Mesendoderm (in vitro differentiated cells): ENCODE measurements at places on chromosomes 13 and 19.

GRCh38 chr13:85601526-85601925 lies 197.7 kb downstream of the SLITRK6 start:
- H3K27ac ChIP-seq = no peak overlapping the region
- H3K4me1 ChIP-seq = no peaks in the 10 kb centered on the region
- H3K27me3 ChIP-seq = no peaks in the 10 kb centered on the region
- no peak overlapping the region for H3K4me3 ChIP-seq

DNA sequence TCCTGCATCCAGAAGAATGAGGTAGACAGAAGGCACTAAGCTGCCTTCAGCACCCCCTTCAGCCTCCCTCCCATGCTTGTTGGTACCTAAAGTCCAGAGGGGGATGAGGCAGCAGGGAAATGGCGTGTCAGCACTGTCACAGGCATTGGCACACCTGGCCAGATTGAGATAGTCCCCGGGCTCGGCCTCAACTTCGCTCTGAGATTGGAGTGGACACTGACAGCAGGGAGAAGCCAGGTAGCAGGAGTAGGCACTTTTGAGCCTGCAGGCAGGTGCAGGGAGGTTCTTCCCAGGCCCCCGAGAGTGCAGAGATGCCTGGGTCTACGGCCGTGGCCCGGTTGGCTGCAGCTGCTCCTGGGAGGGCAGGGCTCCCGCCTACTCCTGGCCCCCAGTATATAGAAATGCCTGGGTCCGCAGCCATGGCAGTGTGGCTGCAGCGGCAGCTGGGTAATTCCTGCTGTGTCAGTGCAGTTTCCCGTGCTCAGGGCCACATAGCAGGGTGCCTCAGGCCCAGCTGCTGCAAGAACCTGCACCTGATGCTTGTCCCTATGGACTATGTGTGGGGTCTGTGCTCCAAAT lies 160.3 kb downstream of the SLITRK6 start:
- no peaks in the 10 kb centered on the region for H3K36me3 ChIP-seq
- no peaks in the 10 kb centered on the region for H3K4me1 ChIP-seq
- no peaks in the 10 kb centered on the region for H3K27me3 ChIP-seq
- no peak overlapping the region for H3K27ac ChIP-seq
- no peak for DNase-seq
- H3K4me3 ChIP-seq = no peak overlapping the region

- H3K27me3 ChIP-seq = no peaks in the 10 kb centered on the region
- H3K4me3 ChIP-seq = no peak overlapping the region
- DNase-seq = no peak
Measured at GRCh38 chr13:98970330-98970729, 7.5 kb downstream of the DOCK9 start.

DNA sequence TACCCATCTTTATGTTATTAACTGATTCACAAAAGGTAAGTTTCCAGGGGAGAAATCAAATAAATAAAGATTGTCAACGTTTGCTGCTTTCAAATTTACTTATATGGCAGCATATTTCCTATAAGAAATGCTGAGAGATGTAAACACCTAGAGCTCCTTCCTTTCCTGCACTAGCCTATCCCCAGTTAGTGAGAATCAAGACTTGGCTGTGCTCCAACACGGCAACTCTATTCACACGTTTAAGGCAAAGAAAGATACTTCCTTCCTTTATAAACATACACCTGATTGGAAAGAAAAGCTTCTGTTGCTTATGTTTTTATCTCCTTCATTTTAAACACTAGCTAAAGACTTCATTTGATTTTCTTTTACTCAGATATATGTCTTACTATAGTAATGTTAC lies 107.0 kb downstream of the PCDH9 start:
- H3K4me3 ChIP-seq = no peak overlapping the region
- no peaks in the 10 kb centered on the region for H3K27me3 ChIP-seq
- no peak for DNase-seq
- no peaks in the 10 kb centered on the region for H3K4me1 ChIP-seq

DNA sequence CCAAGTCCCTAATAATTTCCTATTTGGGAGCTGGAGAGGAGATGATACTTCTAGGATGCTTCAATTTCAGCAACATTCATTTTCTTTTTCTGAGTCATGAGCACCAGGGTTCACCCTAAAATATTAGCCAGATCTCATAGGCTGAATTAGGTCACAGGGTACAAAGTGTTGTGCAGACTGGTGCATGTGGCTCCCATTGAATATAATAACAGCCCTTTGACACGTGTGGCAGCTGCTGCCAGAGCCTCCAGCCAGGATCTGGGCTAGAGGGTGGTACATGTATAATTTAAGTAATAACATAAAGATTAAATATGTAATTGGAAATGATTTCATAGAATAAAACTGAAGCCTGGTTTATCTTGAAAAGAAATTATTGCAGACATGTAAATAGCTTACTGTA lies 244.9 kb downstream of the ATP8A2 start:
- H3K4me1 ChIP-seq = no peaks in the 10 kb centered on the region
- no peak overlapping the region for H3K4me3 ChIP-seq
- H3K36me3 ChIP-seq = no peaks in the 10 kb centered on the region
- DNase-seq = no peak
- H3K27me3 ChIP-seq = no peaks in the 10 kb centered on the region

- no peaks in the 10 kb centered on the region for H3K4me1 ChIP-seq
- H3K27me3 ChIP-seq = no peaks in the 10 kb centered on the region
- H3K4me3 ChIP-seq = no peak overlapping the region
- no peaks in the 10 kb centered on the region for H3K36me3 ChIP-seq
Measured at GRCh38 chr13:74251778-74252519, 117.7 kb upstream of the KLF12 start.

- H3K4me3 ChIP-seq = no peak overlapping the region
- no peaks in the 10 kb centered on the region for H3K4me1 ChIP-seq
- DNase-seq = no peak
- H3K36me3 ChIP-seq = no peaks in the 10 kb centered on the region
- no peak overlapping the region for H3K27ac ChIP-seq
Measured at GRCh38 chr13:100944791-100945345, 270.3 kb upstream of the TMTC4 start.

DNA sequence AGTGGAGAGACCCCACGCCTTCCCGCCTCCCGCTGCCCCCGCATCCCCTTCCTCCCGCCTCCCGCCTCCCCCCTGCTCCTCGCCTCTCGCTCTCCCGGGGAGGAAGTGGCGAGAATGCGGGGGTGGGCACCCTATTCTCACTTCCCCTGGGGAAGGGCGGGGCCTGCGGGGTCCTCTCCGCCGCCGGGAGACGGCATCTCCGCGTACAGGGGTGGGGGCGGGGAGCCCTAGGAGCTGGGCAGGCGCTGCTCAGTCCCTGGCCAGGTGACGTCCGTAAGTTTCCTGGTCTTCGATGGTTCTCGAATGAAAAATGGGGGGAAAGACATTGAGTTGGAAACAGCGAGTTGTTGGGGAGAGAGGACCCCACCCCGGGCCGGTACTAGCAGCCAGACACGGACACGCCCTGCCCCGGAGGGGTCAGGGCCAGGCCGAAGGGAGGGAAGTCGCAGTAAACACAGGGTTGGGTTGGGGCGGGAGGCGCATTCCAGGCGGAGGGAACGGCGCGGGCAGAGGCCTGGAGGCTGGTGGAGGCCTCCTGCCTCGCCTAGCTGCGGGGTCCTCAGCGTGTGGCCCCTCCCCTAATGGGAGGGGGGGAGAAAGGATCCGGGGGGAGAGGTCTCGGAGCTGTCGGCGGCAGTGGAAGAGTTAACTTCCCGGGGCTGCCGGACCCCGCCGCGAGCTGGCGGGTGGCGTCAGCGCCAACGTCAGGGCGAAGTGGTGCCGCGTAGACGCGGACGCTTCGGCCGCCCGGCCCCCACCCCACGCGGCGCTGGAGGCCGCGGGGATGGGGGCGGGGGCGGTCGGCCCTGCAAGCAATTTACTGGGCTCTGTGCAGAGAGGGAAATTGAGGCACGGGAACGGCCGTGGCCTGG lies 10.4 kb upstream of the JUND start:
- H3K36me3 ChIP-seq = no peaks in the 10 kb centered on the region
- peaks cover 10% of the 10 kb centered on the region for H3K4me1 ChIP-seq
- no peaks in the 10 kb centered on the region for H3K27me3 ChIP-seq
- peak; percentile 94 for DNase-seq
- peak overlapping the region; percentile 47 for H3K4me3 ChIP-seq
- H3K27ac ChIP-seq = peak overlapping the region; percentile 99

- no peak overlapping the region for H3K27ac ChIP-seq
- DNase-seq = peak; percentile 64
- no peaks in the 10 kb centered on the region for H3K27me3 ChIP-seq
- H3K4me1 ChIP-seq = no peaks in the 10 kb centered on the region
- no peak overlapping the region for H3K4me3 ChIP-seq
Measured at GRCh38 chr13:33276570-33276969, 9.0 kb downstream of the STARD13 start.

- H3K36me3 ChIP-seq = no peaks in the 10 kb centered on the region
- DNase-seq = no peak
- no peaks in the 10 kb centered on the region for H3K27me3 ChIP-seq
- no peak overlapping the region for H3K4me3 ChIP-seq
Measured at GRCh38 chr13:85785205-85785604, 14.0 kb downstream of the SLITRK6 start.

DNA sequence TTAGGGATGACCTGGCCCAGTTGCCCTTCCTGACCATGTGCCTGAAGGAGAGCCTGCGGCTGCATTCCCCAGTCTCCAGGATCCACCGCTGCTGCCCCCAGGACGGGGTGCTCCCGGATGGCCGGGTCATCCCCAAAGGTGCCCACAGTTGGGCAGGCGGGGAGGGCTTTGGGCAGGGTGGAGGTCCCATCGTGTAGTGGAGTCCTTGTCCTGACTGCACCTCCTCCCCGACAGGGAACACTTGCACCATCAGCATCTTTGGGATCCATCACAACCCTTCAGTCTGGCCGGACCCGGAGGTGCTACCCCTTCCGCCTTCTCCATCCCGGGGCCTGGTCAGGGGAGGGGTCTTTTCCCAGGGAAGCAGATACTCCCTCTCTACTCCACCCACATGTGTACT lies 31.7 kb upstream of the CYP4F8 start:
- no peak overlapping the region for H3K4me3 ChIP-seq
- DNase-seq = no peak
- no peaks in the 10 kb centered on the region for H3K4me1 ChIP-seq
- no peaks in the 10 kb centered on the region for H3K27me3 ChIP-seq
- H3K36me3 ChIP-seq = no peaks in the 10 kb centered on the region
- no peak overlapping the region for H3K27ac ChIP-seq

- no peak overlapping the region for H3K4me3 ChIP-seq
- DNase-seq = no peak
- H3K36me3 ChIP-seq = no peaks in the 10 kb centered on the region
- H3K4me1 ChIP-seq = no peaks in the 10 kb centered on the region
- no peaks in the 10 kb centered on the region for H3K27me3 ChIP-seq
Measured at GRCh38 chr13:31950111-31950815, 81.3 kb upstream of the FRY start.

DNA sequence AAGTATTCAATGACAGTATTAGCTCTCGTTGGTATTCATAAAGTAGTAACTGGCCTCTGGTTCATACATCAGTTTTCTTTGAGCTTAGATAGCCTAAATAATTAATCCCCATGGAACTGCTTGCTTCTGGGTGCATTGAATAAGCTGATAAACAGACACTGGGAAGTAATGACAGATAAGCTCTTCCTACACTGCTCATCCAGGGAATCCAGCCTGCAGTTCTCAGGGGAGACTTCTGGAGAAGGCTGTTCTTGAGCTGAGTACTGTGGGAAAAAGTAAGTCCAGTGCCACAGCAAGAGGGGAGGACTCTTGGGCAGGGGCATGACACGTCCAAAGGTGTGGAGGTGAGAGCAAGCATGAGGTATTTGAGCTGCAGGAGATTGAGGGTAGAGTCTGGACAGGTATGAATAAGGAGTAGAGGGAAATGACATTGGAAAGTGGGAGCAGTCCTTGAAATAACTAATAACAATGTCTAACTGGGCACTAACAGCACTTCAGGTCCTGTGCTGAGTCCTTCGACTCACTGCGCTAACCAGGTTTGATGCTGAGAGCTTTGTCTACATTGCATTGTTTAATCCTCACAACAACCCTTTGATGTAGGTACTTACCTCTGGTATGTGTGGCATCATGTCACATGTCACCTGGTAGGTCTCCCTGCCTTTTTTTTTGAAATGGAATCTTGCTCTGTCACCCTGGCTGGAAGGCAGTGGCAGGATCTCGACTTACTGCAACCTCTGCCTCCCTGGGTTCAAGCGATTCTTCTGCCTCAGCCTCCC lies 7.2 kb downstream of the GARRE1 start:
- peak; percentile 81 for DNase-seq
- H3K27ac ChIP-seq = no peak overlapping the region
- no peak overlapping the region for H3K4me3 ChIP-seq
- H3K27me3 ChIP-seq = no peaks in the 10 kb centered on the region
- no peaks in the 10 kb centered on the region for H3K36me3 ChIP-seq

DNA sequence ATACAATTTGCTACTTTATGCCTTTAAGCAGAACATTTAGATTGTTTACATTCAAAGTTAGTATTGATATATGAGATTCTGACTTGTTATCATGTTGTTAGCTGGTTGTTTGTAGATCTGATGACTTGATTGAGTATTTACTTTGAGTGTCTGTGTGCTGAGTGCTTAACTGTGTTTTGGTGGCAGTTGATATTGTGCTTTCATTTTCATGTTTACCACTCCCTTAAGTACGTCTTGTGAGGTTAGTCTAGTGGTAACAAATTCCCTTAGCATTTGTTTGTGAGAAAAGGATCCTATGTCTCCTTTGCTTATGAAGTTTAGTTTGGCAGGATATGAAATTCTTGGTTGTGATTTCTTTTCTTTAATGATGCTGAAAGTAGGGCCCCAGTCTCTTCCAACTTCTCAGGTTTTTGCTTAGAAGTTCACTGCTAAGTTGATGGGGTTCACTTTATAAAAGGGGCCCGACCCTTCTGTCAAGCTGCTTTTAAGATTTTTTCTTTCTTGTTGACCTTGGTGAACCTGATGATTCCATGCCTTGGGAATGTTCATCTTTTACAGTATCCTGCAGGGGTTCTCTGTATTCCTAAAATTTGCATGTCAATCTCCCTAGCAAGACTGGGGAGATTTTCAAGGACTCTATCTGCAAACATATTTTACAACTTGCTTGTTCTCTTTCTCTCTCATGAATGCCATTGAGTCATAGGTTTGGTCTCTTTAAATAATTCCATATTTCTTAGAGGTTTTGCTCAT lies 1095.4 kb upstream of the PCDH20 start:
- H3K36me3 ChIP-seq = no peaks in the 10 kb centered on the region
- peak; percentile 89 for DNase-seq
- H3K4me3 ChIP-seq = no peak overlapping the region
- H3K27ac ChIP-seq = no peak overlapping the region
- H3K27me3 ChIP-seq = no peaks in the 10 kb centered on the region
- H3K4me1 ChIP-seq = no peaks in the 10 kb centered on the region

GRCh38 chr13:51934461-51935087 lies 72.8 kb downstream of the CCDC70 start:
- no peak for DNase-seq
- H3K4me3 ChIP-seq = no peak overlapping the region
- H3K27ac ChIP-seq = no peak overlapping the region
- no peaks in the 10 kb centered on the region for H3K27me3 ChIP-seq
- no peaks in the 10 kb centered on the region for H3K36me3 ChIP-seq
